ENCODE measurements at places on chromosomes 16 and 17. TPM values are rescaled to one million over a fixed set of nuclear protein-coding genes. Genes with fewer than 3 reads are reported as not detected.

CACNG5 gene
- total RNA-seq = not detected

LHX1 gene
- 0.11 TPM for total RNA-seq

NPIPB13 gene
- 16.1 TPM for total RNA-seq

KRTAP1-4 gene
- not detected for total RNA-seq

ABCC3 gene
- total RNA-seq = 0.40 TPM

CES1 gene
- not detected for total RNA-seq

FBXW10 gene
- total RNA-seq = not detected

QPRT gene
- total RNA-seq = 4.3 TPM

KRT20 gene
- not detected for total RNA-seq

ASPA gene
- total RNA-seq = 0.05 TPM

HOXB3 gene
- 3.1 TPM for total RNA-seq

RFFL gene
- 32.9 TPM for total RNA-seq

ATP2A3 gene
- total RNA-seq = 153 TPM

DNA sequence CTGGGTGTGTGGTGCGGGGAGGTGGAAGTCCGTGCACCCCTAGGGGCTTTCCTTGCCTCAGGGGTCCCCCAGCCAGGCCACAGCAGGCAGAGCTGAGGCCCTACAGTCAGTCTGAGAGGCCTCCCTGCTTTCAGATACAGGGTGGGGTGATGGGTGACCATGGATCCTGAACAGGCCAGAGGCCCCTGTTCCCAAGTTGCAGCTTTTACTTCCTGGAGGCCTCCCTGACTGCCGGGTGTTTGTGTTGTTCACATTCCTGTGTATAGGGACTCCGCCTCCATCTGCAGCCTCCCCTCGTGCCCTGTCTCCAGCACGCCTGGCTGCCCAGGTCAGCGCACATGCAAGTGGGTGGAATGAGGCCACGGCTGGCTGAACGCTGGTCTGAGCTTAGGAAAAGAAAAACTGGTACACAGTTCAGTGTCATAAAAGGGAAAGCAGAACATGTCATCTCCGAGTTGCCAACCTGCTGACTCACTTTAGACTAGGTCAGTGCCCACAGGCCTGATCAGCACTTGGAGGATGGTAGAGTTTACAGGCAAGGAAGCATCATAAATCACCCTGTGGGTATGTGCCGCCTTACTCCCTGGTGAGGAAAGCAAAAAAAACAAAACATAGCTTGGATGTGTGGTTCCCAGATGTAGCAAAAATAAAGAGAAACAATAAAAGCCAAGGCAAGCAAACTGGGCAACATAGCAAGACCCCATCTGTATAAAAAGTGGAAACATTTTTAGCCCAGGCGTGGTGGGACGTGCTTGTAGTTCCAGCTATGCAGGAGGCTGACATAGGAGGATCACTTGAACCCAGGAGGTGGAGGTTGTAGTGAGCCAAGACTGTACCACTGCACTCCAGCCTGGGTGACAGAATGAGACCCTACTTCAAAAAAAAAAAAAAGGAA lies 6.2 kb upstream of the SLC7A6 start:
- peak; percentile 48 for ATAC-seq

DNA sequence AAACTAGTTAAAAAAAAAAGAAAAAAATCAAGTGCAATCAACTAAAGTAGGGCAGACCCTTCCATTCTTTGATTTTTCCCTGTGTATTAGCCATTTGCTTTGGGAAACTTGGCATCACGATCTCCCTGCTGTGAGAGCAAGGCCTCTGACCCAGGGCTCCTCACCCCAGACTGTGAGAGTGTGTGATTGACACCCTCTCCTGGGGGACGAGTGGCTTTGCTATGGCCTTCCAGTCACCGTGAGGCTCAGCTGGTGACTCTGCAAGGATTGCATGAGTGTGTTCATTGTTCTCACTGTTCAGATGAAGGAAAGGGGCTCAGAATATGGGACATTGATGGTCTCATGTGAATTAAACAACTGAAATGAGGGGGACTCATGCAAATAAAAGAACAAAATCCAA lies 69.0 kb upstream of the BCAR1 start:
- ATAC-seq = peak; percentile 7

- no peak for ATAC-seq
Observed at GRCh38 chr16:64657316-64658011, 464.4 kb downstream of the CDH11 start.

DNA sequence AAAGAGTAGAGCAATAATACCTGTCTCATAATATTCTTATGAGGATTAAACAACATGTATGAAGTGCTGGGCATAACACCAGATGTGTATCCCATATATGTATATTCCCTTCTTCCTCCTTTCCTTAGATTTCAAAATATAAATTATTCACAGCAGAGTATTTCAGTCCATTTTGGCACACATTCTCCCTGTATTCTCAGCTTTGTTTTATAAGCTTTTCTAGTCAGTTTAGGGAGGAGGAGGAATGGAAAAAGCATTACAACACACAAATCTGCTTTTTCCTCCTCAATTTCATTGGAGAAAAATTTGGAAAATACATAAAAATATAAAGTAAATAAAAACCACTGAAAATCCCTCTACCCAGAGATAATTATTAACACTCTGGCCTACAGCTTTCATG lies 46.6 kb upstream of the CORO6 start:
- ATAC-seq = no peak

- no peak for ATAC-seq
Observed at GRCh38 chr17:17060001-17060922, 18.0 kb downstream of the MPRIP start.

- no peak for ATAC-seq
Observed at GRCh38 chr17:27282054-27282551, 11.8 kb upstream of the WSB1 start.

DNA sequence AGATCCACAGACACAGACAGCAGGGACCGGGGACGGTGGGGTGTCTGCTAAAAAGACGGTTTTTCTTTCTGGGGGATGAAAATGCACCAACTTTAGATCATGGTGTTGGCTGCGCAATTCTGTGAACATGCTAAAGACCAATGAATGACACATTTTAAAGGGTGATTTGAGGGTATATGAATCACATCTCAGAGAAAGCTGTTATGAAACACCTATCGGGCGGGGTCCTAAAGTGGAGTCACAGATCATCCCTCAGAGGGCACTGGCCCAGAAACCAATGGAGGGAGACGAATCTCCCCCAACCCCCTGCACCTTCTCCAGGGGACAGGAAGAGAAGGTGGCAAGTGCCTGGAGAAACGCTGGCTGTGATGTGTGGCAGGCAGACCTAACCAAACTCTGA lies 26.0 kb downstream of the KLHDC4 start:
- no peak for ATAC-seq

GRCh38 chr16:46729326-46729995 lies 18.7 kb downstream of the MYLK3 start:
- ATAC-seq = no peak

DNA sequence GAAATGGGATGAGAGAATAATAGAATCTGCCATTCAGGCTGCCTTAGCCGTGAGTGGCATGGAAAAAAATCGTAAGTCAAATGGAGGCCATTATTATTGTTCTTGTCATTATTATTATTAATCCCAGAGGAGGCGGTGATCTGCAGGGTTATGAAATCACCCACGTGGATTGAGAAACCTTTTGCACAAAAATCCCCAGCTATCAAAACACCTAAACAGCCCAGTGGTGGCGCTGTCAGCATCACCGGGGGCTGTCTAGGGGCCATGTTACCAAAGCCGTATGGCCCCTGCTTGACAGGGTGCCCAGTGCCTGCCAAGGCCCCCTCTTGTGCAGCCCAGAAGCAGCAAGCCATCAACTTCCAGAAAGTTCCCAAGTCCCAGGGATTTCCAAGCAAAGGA lies 25.2 kb downstream of the CNGB1 start:
- no peak for ATAC-seq

- no peak for ATAC-seq
Observed at GRCh38 chr17:60442271-60443173, 20.2 kb downstream of the CHCT1 start.

DNA sequence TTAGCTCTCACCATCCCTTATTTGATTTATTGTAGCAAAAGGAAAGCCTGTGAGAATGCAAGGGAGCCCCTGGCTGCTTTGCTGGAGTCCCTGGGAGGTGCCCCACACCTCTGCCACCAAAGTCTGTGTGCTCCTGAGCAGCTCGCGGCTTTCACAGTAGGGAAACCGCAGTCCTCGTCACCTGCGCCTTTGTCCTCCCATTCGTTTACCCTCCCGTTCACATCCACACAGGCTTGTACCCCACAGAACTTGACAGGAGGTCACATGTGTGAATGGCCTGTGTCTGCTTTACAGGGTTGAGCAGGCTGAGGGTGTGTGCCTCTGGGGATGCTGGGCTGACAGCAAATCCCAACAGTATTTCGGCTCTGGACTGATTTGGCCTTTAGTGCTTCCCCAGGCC lies 152.5 kb downstream of the LGALS9B start:
- ATAC-seq = no peak

DNA sequence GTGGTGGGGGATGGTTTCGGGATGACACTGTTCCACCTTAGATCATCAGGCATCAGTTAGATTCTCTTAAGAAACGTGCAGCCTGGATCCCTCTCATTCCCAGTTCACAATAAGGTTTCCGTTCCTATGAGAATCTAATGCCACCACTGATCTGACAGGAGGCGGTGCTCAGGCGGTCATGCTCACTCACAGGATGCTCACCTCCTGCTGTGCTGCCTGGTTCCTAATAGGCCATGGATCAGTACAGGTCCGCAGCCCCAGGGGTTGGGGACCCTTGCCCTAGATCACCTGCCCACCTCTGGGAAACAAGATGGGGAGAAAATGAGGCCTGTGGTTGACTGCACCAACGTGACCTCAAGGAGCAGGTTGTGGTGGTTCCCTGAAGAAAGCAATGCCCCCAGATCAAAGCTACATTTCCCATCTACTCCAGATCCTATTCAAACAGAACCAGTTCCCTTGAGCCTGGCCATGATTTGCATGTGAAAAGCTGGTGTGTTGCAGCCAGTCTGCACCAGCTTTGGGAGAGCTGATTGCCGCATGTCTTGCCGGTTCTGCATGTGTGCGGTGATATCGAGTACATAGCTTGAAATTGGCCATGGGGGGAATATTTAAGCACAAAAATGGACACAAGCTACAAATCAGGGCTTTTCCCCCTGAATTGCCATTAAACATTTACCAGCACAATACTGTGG lies 183.2 kb upstream of the HSBP1 start:
- no peak for ATAC-seq

DNA sequence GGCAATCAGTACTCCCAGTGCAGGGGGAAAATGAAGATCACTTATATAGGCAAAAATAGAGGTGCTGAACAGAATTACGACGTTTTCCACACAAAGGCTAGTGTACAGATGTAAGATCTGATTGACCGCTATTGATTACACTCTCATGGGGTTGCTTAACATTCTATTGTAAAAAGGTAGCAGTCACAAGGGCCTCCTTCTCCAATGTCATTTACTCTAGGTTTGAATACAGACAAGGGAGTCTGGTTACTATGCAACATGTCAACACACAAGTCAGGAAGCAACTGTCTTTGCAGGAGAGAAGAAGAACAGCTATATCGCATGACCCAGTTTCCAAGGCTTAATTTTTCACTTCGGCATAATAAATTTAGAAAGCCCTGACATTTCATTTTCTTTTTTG lies 7.9 kb downstream of the KRT37 start:
- no peak for ATAC-seq

- ATAC-seq = peak; percentile 91
Observed at GRCh38 chr17:58587713-58588117, 73.3 kb upstream of the MTMR4 start.

DNA sequence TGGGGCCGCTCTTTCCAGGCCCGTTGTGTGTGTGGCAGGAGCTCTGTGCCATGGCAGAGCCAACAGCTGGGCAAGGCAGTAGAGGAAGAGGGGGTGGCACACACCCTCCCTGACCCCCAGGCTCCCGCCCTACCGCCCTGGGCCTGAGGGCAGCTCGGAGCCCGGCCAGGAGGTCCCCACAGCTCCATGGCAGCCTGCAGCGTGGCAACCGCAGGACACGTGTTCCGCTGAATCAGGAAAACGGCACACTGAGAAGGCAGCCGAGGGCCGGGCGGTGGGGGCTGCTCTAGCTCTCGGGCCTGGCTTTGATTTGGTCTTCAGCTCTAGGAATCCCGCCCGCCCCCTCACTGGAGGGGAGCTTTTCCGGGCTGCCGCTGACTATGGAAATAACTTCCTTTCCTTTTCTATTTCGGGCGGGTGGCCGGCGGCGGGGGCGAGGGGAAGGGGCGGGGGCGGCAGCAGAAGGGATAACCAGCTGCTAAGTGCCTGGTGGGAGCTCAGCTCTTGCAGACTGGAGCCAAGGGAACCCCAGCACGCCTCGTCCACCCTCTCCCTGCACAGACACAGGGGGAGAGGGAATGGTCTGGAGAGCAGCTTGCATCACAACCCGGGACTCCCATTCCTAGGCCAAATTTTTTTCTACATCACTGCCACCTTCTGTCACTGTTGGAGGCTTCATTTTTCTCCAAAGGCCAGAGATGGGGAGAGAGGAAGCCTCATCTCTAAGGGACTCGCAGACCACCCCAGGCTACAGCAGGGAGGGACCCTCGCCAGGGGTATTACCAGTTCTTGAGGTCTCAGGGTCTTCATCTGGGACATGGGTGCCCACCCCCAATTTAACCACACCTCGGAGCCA lies 24.8 kb upstream of the MRPS23 start:
- peak; percentile 42 for ATAC-seq

DNA sequence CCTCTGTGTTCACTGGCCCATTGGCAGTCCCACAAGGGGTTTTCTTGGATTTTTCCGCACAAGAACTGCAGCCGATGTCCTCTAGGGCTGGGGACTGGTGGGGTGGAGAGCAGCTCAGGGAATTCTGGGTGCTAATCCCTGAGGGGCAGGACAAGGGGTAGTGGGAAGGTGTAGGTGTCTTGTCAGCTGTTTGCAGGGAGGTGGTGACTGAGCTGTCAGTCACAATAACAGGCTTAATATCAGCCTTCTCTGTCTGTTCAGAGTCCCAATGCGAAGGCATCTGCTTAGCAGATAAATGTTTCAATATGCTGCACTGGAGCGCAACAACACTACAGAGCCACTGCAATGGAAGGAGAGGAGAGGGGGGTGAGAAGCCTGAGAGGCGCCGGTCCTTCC lies 10.1 kb upstream of the DHRS13 start:
- ATAC-seq = no peak

DNA sequence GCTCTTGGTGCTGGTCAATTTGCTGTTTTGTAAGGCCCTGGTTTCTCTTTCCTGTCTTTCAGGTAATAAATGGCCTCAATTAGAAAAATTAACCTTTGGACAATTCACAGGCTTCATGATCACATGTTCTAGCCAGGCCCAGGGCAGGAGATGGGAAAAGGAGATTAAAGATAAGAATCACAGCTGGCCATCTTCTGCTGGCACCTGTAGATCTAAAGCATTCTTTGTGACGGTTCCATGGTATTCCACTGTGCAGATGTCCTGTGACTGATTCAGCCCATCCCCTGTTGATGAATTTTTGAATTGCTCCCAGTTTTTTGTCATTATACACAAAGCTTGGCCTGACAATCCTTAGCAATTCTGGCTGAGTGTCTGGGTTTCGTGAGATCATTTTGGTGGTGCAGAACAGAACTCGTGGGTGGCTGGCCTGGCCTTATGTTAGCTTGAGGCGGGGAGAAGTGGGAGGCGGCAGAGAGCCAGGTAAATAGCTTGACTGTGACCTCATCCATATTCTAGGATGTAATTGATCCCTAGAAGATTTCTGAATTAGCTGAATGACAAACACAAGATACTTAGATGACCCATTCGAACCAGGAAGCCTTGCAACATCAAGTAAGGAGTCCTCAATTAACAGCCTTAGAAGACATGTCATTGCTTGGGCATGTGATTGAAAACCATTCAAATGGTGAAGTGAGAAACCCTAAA lies 14.1 kb downstream of the TMC5 start:
- ATAC-seq = no peak

GRCh38 chr16:30660424-30661261 lies 2.4 kb downstream of the FBRS start:
- peak; percentile 33 for ATAC-seq
